ENCODE measurements at places on chromosomes 4 and X.

DNA sequence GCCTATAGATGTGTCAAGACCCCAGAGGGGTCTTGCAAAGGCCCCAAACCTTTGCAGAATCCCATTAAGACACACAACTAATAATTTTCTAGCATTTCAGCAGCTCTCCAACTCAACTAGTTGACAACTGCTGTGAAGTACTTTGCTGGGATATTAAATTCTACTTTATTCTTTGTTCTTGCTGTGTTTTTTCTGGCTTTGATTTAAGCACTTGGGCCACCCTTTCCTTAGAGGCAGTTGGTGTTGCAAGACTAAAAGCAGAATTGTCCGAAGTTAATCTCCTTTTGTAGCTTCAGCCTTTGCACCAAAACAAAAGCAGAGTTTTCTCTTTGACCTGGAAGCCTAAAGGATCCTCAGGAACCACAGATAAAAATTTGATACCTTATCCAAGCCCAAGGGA is 353.1 kb upstream of the CLNK start:
- DNase-seq, result no peak

- no peak for DNase-seq
Observed at GRCh38 chr4:1491328-1492141, 85.3 kb upstream of the NKX1-1 start.

DNA sequence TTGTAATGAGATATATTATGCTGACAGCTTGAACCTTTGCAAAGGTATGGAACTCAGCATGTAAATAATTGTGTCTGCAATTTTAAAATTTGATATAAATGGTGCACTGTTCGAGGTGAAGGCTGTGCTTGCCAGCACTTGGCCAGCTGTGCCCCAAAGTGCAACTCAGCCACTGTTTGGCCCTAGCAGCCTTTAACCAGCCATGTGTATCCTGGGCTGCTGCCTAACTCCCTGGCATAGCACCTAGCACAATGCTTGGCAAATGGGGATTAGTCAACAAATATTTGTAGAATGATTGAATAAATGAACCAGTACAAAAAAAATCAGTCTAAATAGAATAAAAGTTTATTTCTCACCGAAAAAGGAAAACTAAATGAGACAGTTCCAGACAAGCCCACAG is 83.8 kb upstream of the ZIC3 start:
- no peak for DNase-seq

GRCh38 chr4:67580577-67580976 is 22.1 kb downstream of the STAP1 start:
- DNase-seq, result no peak

DNA sequence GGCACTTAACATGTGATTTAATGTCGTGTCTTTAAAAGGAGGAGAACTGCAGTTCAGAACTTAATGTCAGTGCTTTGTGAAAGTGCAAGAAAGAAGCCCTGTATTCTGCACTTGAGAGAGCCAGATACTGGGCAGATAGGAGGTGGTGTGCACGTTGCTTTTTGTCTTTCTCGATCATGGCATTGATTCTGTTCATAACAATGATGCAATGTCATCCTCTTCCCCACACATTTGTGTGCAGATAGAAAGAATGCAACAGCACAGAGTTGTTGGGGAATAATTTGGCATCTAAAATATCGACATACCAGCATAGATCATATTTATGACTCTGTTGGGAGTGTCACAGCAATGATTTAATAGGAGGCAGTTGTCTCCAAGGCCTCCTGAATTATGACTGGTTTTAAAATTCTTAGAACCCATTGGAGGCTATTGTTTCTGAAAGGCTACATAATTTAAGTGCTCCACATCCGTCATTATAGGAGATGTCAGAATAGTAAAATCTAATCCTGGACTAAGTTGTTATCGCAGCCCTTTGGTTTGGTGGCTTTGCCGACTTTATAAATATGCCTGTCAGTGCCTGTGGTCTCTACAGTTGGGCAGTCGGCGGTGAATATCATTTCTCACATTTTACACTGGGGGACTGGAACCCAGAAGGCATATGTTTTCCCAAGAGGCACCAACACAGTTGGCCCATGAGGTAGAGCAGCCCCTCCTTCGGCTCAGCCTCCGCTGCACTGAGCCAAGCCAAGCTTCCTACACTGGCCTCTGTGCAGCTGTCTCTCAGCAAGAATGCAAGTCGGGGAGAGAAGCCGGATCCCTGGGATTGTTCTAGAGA is 124.9 kb downstream of the PTTG2 start:
- no peak for DNase-seq

- DNase-seq, result peak; percentile 52
Observed at GRCh38 chr4:2961811-2962441, 1.3 kb downstream of the NOP14 start.

GRCh38 chr4:148834804-148835631 is 392.8 kb upstream of the NR3C2 start:
- DNase-seq, result no peak

GRCh38 chr4:37908488-37909331 is 17.8 kb downstream of the TBC1D1 start:
- DNase-seq, result no peak

DNA sequence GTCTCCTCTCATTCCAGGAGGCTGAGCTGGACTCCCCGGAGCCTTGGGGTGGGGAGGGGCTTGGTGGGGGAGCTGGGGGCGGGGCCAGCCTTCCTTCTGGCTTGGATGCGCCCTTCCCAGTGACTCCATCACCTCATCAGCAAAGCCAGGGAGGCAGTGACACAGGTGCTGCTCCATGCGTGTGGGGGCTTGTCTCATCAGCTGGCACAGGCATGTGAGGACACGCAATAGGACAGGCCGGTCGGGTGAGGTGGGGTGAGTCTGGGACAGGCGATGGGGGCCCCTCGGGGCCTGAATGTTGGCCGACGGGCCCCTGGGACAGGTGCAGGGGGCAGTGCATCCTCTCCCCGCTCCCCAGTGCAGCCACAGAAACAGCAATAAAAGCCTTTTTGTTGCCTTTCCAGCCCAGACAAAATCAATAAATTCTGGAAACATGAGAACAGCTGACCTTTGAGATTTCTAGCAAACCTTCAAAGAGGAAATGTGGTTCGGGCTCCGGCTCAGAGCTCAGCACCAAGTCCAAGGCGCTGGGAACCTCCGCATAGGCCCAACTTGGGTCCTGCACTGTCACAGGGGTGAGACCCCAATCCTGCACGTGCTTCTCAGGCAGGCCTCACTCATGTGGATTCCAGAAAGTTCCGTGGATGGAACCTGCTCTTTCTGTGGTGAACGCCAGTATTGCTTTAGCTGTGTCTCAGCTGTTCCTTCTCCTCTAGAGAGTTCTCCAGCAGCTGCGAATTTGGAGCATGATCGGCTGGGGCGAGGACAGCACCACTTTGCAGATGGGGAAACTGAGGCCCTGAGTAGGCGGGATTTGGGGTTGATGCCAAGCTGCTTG is 18.5 kb downstream of the ADRA2C start:
- no peak for DNase-seq

GRCh38 chr4:87326460-87326859 is 3.8 kb upstream of the HSD17B13 start:
- no peak for DNase-seq

- DNase-seq, result no peak
Observed at GRCh38 chrX:108064613-108065012, 19.7 kb downstream of the VSIG1 start.

DNA sequence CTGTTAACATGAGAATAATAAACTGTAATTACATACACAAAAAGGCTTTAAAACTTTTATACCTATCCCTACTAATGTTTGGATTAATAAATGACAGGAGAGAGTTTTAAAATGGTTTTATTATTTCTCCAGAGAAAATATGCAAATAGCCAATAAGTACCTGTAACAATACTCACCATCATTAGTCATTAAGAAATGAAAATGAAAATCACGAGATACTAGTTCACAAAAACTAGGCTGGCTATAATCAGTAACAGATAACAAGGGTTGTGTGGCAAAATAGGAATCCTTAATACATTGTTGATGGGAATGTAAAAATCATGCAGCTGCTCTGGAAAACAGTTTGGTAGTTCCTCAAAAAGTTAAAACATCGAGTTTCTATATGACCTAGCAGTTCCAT is 25.2 kb upstream of the AP1AR start:
- no peak for DNase-seq

GRCh38 chrX:79259073-79259689 is 108.0 kb downstream of the ITM2A start:
- DNase-seq, result peak; percentile 14

GRCh38 chr4:140756319-140757231 is at the start of gene TBC1D9:
TSS of gene TBC1D9 (minus strand) at chr4:140756385. CDS start at chr4:140756045, 340 bp downstream.
- DNase-seq, result no peak

GRCh38 chr4:148330161-148330560 is 112.1 kb downstream of the NR3C2 start:
- DNase-seq, result no peak

DNA sequence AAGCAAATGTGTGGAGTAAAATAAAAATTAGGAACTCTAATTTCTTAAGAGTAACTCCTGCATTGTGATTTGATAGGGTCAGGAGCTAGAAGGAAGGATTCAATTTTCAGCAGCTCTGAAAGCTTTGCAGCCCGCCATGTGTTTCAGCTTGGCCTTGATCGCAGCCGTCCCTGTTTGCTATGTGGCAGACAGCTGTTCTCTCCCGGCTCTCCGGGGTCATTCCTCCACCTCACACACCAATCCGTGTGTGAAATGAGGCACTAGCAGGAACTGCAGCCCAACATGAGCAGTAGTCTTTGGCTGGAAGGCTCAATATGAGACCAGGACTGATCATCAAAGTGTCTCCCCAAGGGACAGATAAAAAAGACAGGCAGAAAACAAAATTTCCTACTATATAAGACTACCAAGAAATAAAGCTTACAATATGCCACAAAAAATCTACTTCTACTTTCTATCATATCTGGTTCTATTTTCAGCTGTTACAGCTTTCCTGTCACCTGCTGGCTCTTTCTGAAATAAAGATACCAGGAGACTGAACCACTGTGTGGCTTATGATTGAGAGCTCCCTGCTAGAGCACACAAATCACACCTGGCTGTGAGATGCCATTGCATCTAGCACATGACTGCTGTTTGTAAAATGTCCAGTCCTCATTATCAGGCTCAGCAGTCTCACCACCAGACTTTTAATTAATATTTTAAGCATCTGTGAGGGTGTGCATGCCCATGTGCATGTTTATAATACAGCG is 44.1 kb upstream of the SEC24B start:
- no peak for DNase-seq

GRCh38 chr4:177266506-177266905 is 43.2 kb upstream of the NEIL3 start:
- no peak for DNase-seq

GRCh38 chrX:123846577-123847038 is 13.2 kb upstream of the XIAP start:
- no peak for DNase-seq

DNA sequence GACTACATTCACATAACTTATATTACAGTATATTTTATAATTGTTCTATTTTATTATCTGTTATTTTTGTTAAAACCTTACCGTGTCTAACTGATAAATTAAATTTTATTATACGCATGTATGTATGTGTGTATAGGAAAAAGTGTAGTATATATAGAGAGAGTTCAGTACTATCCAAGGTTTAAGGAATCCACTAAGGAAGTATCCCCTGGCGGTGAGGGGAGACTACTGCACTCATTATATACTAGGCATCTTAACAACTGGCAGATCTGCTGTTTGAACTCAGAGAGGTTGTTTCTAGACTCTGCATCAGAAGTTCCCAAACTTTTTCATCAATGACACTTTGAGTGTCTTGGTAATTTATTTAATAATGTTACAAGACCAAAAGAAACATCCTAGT is 70.9 kb downstream of the NDST4 start:
- no peak for DNase-seq

- DNase-seq, result no peak
Observed at GRCh38 chr4:30536231-30536630, 183.9 kb upstream of the PCDH7 start.

GRCh38 chrX:74422576-74423288 is 1.4 kb downstream of the SLC16A2 start:
- no peak for DNase-seq

GRCh38 chr4:103076747-103077347 is at the start of gene SLC9B2:
TSS of gene SLC9B2 (minus strand) at chr4:103076761. CDS start at chr4:103067550, 9,211 bp downstream.
- no peak for DNase-seq

GRCh38 chr4:80008971-80009370 is 64.1 kb downstream of the ANTXR2 start:
- DNase-seq, result no peak

- no peak for DNase-seq
Observed at GRCh38 chr4:53778155-53778554, 186.9 kb upstream of the LNX1 start.

DNA sequence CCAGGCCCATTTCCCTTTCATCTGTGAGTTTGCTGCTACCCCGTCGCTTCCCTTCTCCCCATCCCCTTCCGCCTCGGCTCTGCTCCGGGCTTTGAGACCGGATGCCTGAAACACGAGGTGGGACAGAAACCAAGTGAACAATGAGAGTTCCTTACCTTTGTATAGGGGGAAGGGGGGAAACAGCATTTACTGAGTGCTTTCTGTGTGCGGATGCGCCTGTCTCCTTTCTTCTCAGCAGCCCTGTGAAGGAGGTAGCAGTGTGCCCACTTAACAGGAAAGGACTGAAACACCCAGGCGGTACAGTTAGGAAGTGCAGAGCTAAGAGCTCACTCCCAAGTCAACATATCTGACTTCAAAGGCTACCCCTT is 43.2 kb upstream of the TMSB15B start:
- DNase-seq, result no peak

- DNase-seq, result no peak
Observed at GRCh38 chr4:158999166-158999682, 103.7 kb upstream of the RAPGEF2 start.

DNA sequence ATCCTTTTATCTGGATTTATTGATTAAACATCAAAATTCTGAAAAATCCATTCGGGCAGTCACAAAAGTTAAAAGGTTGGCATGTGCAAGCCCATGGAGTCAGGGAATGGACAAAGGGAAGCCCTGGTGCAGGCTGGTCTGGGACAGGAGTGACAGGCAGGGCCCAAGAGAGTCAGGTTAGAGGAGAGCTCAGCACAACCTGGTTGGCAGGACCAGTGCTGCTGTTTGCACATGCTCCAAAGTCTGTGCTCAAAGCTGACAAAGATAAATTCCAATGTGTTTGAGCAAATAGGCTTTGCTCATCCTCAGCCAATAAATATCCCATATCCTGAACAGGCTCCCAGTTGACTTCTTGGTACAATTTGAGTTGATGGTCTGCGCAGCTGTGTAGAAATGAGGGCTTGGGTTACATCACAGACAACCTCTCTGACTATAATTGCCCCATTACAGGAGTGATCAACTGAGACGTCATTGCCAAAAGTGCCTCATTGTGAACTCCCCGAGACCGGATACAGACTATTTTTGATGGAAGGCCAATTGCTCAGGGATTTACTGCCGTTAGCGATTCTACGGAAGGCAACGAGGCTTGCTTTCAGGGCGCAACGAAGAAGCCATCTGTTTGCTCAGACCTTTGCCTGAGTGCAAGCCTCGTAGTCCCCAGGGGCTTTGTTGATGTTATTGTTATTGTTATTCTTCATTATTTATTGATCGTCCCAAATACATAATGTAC is 1008.1 kb upstream of the TENM3 start:
- no peak for DNase-seq

DNA sequence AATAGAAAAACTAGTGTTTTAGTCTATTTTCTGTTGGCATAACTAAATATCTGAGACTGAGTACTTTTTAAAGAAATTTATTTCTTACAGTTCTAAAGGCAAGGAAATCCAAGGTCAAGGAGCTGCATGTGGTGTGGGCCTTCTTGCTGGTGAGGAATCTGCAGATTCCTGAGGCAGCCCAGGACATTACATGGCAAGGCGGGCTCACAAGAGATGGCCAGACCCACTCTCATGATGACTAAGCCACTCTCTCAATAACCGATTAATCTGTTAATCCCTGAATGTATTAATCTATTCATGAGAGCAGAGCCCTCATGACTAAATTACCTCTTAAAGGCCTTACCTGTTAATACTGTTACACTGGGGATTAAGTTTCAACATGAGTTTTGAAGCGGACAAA is 340.8 kb downstream of the GRXCR1 start:
- DNase-seq, result no peak

- no peak for DNase-seq
Observed at GRCh38 chr4:183139058-183139750, 40.1 kb downstream of the WWC2 start.

Data from stimulated activated CD8-positive, alpha-beta memory T cell treated with anti-CD3 and anti-CD28 coated beads, Interleukin-4, amount 100 ng/mL, for 24 hours (primary cell).